SIG-M5 (cell line): ENCODE measurements at places on chromosomes 3 and 15.

DNA sequence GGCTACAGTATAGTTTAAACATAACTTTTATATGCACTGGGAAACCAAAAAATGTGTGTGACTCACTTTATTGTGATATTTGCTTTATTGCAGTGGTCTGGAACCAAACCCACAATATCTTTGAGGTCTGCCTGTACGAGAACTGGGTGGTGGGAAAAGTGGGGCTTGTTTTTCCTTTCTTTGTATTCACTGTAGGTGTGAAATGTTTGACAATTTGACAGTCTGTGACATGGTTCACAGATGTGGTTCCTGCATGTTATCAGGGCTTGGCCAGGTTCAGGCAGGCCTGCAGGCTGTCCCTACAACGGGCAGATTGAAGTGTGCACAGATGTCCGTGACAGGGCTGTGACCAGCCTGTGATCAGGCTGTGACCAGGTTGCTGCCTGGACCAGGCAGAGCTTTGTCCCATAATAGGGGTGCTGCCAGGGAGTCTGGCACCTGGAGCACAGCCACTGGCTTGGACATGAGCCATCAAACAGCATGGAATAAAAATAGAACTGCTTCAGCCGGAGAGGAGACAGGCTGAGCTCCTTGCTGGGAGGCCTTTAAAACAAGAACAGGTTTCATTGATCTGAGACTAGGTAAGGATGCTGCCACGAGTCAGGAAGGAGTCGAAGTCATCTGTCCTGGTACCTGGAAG is 61.0 kb downstream of the KLF13 start:
- no peak for DNase-seq

- no peak for DNase-seq
Observed at GRCh38 chr3:44226573-44226972, 15.1 kb upstream of the TOPAZ1 start.

DNA sequence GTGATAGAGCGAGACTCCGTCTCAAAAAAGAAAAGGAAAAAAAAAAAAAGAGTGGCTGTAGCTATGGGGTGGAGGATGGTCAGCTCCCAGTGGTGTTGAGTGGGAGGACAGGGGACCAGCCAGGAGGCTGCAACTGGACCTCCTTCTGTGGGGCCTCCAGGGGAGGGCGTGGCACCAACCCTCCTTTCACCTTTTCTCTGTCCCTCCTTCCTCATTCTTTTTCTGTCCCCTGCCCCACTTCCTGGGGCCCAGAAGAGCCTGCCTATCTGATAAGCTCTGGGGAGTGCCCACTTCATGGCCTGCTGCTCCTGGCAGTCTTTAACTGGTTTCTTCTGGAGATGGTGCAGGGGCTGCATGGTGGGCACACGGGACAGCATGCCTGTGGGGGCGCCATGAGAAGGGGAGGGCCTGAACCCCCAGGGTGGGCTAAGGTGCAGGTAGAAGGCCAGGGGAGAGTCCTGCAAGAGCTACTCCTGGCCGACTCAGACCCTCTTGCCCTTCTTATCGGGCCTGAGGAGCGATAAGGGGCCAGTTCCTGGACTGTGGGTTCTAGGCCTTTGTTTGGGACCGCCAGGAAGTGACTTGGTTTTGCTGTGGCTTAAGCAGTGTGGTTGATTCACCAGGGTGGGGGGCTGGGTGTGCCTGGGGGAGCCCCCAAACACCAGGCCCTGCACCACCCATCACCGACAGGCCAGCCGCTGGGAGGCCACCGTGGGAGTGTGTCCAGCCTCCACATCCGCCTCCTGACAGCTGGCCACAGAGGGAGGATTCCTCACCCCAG is 49.4 kb upstream of the FLNB start:
- no peak for DNase-seq

GRCh38 chr15:70974004-70974832 is 81.6 kb downstream of the LRRC49 start:
- no peak for DNase-seq

DNA sequence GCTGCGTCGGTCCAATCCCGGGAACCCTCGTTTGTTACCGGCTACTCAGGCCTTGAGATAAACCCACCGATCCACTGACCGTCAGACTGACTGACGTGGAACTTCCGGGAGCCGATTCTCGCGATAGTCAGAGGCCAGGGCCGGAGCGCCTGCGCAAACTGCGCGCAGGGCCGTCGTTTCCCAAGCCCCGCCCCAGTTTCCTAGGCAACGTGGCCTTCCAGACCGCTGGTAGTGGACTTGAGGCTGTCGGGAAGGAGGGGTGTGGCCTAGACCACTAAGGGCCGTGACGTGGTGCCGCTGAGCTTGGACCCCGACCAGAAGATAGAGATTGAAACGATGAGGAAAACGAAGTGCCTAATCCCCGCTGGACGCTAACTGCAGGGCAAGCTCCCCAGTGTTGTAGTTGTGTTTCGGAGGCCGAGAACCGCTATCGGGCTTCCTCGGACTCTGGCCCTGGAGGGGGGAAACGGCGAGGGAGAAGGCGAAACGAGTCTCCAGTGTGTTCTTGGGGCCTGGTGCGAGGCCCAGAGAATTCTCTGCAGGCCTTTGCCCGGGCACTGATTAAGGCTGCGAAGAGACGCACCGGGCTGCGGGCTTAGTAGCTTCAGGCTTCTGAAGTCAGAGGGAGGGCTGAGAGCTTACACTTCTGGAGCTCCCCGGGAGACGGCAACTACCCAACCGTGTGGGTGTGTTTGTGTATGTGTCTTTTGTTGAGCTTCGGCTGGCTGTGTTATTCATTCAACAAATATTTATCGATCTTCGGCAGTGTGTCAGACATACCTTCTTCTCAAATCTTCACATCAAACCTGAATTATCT is at the start of gene COPB2:
Gene COPB2, minus strand, starts transcription at position 96 of the 817 bp plus-strand sequence. CDS start 97 bp downstream, outside the sequence.
- DNase-seq: peak; percentile 84

GRCh38 chr15:90141646-90142045 is 39.4 kb upstream of the IDH2 start:
- DNase-seq: no peak

DNA sequence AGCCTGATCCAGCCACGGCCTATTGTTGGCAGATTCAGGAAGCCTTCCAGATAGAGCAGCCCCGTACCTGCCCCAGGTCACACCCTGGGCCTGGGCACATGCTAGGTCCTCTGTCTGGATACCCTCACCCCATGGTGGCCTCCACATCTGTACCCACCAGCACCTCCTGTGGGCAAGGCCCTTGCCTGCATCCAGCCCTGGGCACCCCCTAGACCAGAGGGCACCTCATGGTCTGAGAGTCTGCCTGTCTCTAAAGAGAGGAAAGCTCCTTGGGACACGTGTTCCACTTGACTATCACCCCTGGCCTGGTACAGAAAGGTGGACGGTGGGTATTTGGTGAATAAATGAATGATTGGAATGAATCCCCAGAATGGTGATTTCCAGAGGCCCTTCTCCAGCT is 8.9 kb upstream of the COMMD4 start:
- no peak for DNase-seq

- no peak for DNase-seq
Observed at GRCh38 chr3:170418422-170419398, at the start of gene CLDN11. CLDN11 (plus strand) TSS chr3:170418868; CDS start chr3:170419067, 199 bp downstream.

- DNase-seq: no peak
Observed at GRCh38 chr3:112857526-112857925, 10.9 kb upstream of the CD200R1L start.

- DNase-seq: no peak
Observed at GRCh38 chr3:117417411-117417810, 707.8 kb downstream of the TUSC7 start.

DNA sequence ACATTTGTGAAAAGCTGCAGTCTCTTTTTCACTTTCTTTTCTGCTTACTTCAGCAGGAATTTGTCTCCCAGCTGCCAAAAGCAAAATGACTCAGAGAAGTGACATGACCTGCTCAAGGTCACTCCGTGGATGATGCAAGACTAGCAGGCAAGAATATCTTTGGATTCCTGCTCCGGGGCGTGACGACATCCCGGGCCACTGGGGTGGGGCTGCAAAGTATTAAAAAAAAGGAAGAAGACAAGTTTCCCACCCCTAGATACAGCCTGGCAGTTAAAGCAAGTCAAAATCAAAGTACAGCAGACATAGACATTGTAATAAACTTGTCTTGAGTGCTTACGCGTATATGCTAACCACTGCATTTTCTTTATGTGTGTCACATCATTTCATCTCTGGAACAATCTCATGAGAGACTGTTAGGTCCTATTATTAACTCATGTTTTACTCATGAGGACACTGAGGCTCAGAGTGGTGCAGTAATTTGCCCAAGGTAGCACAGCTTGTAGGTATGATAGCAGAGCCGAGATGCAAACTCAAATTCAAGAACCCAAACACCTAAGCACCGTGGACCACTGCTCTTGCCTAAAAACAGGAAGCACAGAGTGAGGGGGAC is 485.2 kb upstream of the PROK2 start:
- DNase-seq: peak; percentile 82

GRCh38 chr15:99212406-99212805 is 37.0 kb downstream of the TTC23 start:
- DNase-seq: no peak
